ENCODE measurements at places on chromosomes 4 and X.

DNA sequence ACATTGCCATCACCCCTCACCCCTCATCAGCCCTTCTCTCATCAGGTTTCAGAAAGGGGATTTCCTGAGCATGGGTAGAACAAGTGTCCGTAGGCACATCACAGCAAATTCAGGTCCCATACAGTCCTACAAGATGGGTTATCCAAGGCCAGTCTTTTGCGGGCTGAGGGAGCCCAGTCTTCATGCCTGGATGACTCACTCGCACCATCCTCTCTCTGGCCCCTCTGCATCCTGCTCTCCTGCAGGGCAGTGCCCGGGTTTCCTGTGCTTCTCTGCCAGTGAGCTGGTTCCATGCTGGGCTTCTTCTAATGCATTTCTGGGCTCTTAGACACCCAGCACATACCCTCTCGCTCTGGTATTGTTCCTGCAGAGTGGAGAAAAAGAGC, 7.3 kb upstream of the INTS6L start:
- no peak for DNase-seq

DNA sequence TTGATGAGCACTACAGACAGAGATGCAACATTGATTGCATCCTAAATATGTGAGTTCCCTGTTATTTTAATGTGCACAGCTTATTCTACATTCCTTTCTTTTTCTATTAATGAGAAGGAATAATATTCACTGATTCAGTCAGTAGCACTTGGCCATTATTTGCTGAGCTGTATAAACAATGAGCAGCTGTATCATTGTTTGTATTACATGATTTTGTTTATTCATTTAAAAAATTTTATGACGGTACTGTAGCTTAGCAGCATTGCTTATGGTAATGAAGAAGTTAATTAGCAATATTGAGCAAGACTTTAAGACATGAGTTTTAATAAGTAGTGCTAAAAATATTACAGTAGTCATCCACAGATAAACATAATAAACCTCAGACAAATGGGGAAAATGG, 582.0 kb downstream of the ADGRL3 start:
- DNase-seq: no peak

DNA sequence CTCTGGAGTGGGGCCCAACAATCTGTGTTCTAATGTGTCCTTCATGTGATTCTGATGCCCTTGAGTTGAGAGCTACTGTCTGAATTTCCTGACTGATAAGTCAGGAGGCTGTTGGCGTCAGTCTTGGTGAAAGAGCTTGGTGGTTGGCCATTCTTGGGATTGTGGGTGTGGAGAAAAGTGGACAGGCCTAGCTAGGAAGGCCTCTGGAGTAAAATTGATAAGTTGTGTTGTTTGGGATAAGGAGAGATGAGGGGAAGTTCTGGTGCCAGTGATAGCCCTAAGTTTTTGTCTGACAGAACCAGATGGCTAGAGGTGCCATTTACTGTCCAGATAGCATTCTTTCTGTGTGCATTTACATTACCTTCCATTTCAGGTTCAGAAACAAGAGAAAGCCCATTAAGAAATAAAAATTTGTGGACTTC, 11.7 kb downstream of the NSD2 start:
- no peak for DNase-seq

DNA sequence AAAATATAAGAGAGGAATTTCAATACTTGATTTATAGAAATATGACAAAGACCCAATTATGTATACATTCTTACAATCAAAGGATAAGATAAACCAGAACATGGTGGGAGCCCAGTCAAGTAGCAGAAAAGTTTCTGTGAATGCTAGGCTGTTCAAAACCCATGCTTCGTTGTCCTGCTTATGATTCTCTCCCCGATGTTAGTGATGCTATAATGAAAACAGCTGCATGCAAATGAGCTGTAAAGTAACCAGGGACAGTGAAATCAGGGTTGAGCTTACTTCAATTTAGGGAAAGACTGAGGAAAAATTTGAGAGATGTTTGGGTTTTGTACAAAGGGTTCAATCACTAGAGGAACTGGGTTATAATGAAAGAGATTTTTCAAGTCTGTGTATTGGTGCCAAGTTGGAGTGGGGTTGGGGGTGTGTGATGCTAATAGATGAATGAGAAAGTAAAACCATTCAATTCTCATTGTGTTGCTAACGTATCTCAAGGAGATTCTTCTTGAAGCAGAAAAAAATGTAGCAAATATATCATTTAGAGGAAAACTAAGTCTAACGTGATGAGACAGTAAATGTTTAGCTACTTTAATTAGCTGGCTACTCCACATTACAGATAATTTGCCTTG, 59.3 kb upstream of the PPP1R2C start:
- no peak for DNase-seq

GRCh38 chr4:101177154-101177553, 170.2 kb downstream of the PPP3CA start:
- no peak for DNase-seq

- no peak for DNase-seq
Measured at GRCh38 chr4:98686043-98686707, 27.8 kb upstream of the TSPAN5 start.

DNA sequence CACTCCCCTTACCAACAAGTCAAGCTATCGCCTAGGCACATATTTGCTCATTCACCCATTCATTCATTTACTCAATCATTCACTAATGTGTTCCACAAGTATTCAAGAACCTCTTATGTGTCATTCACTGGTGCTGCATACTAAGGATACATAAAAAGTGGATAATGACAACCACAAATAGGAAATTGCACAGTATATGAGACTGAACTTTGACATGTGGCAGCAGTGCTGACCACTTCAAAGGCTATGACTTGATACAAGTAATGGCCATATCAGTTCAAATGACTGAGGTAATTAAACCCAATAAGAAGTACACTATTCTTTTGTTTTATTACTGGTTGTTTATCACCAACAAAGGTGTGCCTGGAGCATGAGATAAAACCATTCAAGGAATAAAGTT, 282.5 kb downstream of the KLHL13 start:
- no peak for DNase-seq

DNA sequence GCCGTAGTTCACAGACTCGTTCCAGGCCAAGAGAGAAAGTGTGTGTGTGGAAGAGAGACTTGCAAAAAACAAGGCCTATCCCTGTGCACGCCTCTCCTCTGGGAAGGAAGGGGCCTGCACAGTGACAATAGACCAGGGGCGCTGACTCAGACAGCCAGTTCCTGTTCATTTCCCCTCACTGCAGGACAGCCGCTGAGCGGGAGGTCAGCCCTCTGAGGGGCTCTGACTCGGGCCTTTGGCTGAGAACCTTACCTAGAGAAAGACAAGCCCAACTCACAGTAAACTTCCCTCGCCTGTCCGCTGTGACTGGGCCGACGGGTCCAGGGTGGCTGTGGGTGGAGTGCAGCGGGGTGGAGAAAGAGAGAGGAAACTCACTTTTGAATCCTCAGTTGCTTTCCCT, 52.1 kb downstream of the RTL5 start:
- DNase-seq: no peak

DNA sequence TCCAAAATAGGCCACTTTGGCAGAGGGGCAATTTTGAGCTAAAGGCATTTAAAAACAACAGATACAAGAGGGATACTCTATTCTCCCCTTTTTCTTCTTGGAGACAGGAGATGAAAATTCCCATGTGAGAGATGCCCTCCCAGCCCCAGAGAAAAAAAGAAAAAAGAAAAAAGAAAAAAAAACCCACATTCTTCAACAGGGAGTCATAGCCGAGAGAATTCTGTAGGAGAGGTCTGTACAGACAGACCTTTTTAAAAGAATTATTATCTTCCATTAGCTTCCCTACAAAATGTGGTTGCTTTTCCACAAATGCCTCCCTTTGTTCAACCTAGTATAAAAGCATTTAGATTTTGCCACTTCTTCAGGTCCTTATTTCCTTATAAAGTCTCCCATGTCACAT, 89.9 kb downstream of the SPCS3 start:
- no peak for DNase-seq

DNA sequence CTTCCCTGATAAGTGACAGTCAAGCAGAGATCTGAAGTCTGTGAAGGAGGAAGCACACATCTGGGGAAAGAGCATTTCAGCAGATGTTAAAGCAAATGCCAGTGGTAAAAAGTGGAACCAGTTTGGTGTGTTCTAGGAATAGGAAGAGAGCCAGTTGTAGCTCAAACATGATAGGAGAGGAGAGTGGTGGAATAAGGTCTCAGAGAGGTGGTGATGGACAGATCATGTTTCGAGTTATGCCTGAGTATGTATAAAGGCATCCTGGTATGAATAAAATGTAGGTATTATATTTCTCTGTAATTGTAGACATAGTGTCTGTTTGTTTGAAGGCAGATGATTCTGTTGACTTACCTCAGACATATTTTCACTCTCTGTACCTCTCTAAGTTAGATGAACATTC, 89.1 kb downstream of the LARP7 start:
- DNase-seq: no peak

- no peak for DNase-seq
Measured at GRCh38 chr4:1357356-1358248, 10.6 kb downstream of the UVSSA start.

DNA sequence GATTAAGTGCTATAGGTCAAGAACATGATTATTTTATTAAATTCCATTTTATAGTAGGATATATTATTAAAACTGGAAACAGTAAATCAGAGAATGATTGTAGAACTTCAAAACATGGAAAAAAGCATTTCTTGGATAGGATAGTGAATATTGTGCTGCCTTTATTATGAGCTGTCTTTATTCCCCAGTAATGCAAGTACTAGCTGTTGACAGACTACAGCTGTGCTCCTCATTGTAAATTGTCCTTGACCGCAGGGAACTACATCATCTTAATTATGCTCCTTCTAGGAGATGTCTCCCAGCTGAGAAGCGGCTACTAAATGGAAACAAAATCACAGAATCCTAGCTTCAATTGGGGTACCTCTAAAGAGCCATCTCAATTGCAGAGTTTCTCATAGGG, 1457.2 kb upstream of the PCDH7 start:
- no peak for DNase-seq

- DNase-seq: no peak
Measured at GRCh38 chr4:14028862-14029261, 401.3 kb upstream of the BOD1L1 start.

DNA sequence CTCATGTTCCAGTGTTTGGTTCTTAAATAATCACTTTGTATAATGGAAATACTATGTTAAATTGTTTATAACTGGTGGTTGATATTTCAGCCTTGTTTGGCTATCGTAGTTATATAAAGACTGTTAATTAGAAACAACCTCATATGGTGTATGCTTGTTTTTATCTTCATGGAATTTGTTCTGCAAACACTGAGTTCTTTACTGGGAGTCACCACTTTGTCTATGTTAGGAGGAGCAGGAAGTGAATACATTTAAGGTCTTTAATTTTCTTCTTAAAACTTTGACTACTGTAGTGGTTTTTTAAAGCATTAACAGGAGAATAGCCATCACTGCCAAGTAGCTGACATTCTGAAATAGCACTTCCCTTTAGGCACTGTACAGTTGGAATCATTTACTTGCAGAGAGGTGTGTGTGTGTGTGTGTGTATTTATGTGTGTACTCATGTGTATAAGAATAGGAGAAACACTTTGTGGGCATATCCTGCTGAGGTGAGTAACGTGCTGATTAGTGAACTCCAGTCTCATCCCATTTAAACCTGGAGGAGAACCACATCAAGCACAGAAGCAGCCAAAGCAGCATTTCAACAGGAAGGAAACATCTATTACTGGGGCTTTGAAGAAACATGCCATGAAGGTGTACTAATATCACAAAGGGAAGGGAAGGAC, 37.8 kb downstream of the TET2 start:
- no peak for DNase-seq

DNA sequence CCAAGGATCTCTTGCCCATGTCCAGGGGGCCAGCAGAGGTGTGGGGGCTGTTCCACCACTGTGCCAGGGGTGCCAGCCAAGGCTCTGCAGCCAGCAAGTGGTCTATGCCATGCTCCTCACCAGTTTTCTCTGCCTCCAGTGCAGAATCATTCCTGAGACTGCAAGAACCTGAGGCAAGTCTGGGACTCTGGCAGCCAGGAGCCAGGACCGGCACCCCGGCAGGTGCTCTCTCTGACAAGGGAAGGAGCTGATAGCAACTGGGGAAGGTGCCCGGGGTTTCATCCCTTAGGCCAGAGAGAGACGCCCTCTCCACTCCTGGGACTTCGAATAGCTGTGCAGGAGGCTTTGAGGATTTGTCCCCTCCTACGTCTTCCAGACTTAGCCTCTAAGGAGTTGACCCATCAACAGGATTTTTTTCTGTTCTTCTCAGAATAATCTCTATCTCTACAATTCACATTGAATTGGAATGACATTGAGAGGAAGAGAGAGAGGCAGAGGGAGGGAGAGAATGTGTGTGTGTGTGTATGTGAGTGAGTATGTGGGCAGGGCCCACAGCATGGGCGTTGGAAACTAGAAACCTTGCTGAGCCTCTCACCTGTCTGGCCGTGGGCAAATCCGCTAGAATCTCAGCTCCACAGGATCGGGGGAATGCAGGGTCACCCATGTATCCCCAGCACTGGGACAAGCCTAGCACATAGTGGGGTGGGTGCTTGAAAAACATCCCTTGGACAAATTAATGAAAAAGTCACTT, 74.5 kb upstream of the AFAP1 start:
- no peak for DNase-seq

- DNase-seq: no peak
Measured at GRCh38 chrX:71253253-71254091, 468 bp downstream of the ZMYM3 start.

- DNase-seq: no peak
Measured at GRCh38 chr4:24219209-24219608, 329.4 kb upstream of the PPARGC1A start.

DNA sequence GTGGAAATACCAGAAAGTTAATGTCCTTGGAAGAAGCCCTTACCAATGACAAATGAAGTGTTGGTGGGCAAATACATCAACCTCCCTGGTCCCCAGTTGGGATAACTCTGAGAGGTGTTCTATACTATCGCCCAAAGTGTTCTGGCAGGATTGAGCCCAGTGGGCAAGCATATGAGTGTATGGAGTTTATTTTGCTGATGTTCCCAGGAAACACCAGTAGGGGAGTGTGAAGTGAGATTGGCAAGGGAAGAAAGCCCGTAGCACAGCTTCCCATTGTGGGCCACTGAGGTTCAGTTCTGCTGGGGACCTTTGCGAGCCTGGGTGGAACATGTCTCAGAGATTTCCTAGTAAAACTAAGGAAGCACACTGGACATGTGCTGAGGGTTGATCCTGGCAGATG, 65.1 kb downstream of the ARHGAP6 start:
- no peak for DNase-seq

- DNase-seq: no peak
Measured at GRCh38 chrX:107834275-107835201, 8.9 kb downstream of the MID2 start.

GRCh38 chrX:82765811-82766210, 742.3 kb upstream of the POU3F4 start:
- DNase-seq: no peak

GRCh38 chr4:10273030-10273429, 156.4 kb upstream of the WDR1 start:
- DNase-seq: no peak

GRCh38 chr4:64144994-64145393, 264.3 kb downstream of the TECRL start:
- DNase-seq: no peak

GRCh38 chr4:73187325-73187724, 71.3 kb downstream of the ANKRD17 start:
- no peak for DNase-seq

DNA sequence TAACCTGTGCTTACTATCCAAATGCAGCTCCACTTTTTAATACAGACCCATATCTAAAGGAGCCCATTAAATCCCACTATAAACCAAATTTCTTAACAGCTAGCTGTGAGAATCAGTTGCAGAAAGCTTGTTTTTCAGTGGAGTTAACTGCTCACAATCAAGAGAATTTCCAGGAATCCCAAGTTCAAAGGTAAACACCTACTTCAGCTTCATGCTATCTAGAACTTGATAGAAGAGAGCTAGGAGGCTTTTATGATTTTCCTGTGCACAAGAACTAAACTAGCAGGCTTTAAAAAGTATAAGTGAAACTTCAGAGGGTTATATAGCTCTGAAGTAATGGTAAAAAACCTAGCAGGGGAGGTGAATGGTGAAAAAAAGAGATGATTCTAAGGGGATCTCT, 96.2 kb upstream of the PABPC4L start:
- DNase-seq: no peak

All from stimulated activated CD8-positive, alpha-beta memory T cell treated with anti-CD3 and anti-CD28 coated beads, Interleukin-2, amount 100 ng/mL, for 1 hour (primary cell).